ENCODE measurements at places on chromosomes 6 and 20.

GRCh38 chr6:144415835-144416237 lies 130.7 kb downstream of the UTRN start:
- no peak for DNase-seq

- DNase-seq = no peak
These were observed 17.7 kb upstream of the SULF2 start for GRCh38 chr20:47802975-47803374.

DNA sequence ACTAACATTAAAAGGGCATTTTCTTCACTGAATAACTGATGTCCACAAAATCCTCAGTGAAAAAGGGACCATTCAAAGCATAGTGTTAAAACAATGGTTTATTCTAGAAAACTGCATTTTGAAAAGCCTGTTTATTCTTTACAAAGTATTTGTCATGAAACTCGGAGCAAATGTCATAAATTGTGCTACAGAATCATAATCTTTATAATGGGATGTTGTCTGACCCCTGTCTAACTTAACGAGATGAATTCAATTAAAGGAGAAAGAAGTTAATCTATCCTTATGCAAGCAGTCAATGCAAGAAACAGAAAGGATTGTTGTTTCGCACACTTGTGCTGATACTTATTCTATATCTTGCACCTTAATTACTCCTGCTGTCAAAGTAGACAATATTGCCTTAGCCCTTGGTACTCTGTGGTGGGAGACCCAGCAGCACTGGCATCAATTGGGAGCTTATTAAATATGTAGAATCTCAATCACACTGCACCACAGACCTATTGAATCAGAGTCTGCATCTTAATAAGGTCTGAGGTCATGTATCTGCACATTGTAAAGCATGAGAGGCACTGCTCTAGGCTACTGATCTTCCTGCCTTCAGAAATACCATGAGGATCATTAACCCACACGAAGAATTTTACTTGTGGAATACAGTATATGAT lies 708.3 kb downstream of the HDGFL1 start:
- no peak for DNase-seq

GRCh38 chr6:134373282-134373922 lies 55.5 kb upstream of the SGK1 start:
- no peak for DNase-seq

DNA sequence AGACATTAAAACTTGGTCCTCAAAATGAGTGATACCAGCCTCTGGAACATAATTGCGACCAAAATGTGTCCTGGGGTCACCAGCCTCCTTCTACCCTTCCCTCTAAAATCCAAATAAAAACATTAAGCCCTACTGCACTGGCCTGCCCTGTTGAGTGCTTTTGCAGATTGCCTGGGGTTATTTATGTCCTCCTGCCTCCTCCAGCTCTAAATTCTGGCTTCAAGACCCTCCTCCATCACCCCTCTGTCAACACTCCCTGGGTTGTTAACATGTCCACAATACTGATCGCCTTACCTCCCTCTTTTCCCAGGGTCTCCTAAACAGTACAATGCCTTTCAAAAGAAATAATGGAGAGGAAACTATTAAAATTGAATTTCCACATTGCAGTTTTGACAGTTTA lies 327.5 kb downstream of the NRN1 start:
- DNase-seq = no peak

- no peak for DNase-seq
These were observed 45.4 kb downstream of the RARS2 start for GRCh38 chr6:87544474-87544735.

DNA sequence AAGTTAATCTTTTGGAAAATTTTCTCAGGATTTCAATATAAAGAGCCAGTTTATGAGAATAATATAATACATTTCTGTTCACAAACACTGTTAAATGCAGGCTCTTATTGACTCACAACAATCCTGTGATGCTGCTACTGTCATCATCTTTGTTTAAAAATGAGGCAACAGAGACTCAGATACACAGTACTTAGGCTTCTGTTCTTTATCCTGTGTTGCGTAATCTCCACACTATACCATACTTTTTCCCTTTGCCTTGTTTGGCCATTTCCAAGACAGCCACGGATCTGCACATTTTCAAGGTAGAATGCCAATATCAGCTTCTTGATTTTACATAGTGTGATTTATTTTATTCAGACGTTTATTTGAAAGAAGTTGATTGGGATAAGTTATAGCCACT lies 699.0 kb upstream of the CITED2 start:
- no peak for DNase-seq

DNA sequence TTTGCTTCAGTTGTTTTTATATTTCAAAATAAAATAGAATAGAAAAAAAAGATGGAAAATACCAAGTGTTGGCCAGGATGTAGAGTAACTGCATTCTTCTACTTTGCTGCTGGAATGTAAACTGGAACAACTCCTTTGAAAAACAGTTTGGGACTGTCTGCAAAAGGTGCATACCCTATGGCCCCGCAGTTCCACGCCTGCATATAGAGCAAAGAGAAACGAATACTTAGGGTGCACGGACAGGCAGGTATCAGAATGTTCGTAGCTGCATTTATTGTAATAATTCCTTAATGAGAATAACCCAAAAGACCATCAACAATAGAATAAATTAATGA lies 603 bp upstream of the RAB23 start:
- DNase-seq = no peak

DNA sequence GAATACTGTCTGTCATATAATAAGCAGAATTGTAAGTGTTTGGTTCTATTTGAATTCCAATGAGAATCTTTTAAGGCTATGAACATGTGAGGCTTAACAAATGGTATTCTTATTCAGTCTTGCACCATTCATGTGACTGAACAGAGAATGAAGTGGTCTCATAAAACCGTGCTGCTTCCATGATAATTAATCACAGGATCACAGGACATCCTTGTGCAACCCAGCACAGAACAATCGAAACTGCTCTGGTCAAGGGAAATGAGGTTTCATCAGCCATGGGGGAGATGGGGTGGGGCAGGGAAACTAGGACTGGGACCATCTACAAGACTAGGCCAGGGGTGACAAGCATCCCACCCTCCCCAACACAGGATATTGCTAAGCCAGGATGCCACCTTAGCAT lies 6.0 kb downstream of the PPIL6 start:
- DNase-seq = no peak

- DNase-seq = peak; percentile 14
These were observed 1.2 kb downstream of the PAK5 start for GRCh38 chr20:9837634-9838033.

DNA sequence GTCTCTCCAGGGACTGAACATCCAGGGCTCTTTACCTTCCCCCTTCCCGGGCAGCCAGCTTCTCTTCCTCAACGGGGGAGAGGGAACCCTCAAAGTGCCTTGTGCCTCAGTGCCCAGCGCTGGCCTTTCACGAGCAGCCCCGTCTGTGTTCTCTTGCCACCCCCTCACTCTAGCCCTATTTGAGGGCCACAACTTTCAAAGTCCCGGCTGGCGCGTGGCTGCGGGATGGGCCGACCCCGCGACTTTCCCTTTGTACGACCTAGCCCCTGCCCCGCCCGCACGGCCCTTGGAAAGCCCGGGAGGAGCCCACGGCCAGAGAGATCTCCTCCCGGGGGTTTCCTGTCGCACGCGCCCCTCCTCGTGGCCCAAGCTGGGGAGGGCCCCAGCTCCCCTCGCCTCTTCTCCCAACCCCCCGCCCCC lies 559 bp downstream of the SCRT2 start:
- DNase-seq = no peak

- DNase-seq = no peak
These were observed 22.9 kb upstream of the NPBWR2 start for GRCh38 chr20:64130271-64130670.

DNA sequence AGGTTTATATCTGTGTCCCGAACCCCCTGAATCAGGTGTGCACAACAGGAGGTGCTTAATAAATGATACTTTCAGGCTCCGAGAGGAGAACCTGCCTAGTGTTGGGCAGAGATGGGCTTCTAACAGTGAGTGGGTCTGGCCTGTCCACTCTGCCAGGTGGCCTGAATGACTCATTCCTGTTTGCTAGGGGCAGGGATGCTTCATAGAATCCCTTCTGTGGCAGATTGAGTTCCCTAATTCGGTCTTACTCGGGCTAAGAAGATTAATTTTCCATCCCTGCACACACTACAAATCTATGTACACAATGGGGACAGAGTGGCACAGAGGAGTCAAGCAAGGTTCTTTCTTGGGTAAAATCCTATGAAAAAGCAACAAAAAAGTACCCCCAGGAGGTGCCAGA lies 19.8 kb downstream of the SDC4 start:
- DNase-seq = no peak

GRCh38 chr20:62907384-62908317 lies 18.7 kb downstream of the DIDO1 start:
- no peak for DNase-seq

DNA sequence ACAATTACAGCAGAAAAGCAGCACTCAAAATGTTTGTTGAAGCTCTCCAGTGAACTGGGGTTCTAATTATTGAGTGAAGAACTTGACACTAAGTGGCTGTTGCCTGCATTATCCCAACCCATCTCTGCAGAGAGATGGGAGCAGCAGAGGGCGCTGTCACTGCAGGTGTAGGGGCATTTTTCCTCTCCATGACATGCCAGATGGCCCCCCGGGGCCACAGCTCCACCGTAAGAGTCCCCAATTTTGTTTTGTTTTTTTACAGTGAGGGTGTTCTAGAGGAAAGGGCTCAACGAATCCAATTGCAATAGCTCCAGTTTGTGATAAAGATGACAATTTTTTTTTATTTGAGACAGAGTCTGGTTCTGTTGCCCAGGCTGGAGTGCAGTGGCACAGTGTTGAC lies 1.9 kb upstream of the FUCA2 start:
- DNase-seq = peak; percentile 82

- DNase-seq = peak; percentile 23
These were observed 84.0 kb downstream of the FARS2 start for GRCh38 chr6:5345324-5345723.

- DNase-seq = no peak
These were observed 163.0 kb upstream of the KCNG1 start for GRCh38 chr20:51185861-51186260.

DNA sequence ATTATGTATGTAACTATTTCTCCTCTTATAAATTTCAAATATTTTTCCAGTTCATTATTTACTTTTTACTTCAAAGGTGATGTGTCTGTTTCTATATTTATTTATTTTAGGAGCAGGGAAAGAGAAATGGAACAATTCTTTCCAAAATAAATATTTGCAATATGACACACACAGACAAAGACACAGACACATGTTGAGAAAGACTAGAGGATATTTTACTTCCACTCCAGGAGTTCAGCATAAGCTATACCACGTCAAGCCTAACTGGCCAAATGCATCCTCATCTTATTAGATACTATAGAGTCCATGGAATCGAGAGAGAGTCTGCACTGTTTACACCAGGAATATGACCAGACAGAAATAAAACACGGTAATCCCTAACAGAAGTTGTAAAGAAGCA lies 13.3 kb downstream of the RALGAPA2 start:
- no peak for DNase-seq

DNA sequence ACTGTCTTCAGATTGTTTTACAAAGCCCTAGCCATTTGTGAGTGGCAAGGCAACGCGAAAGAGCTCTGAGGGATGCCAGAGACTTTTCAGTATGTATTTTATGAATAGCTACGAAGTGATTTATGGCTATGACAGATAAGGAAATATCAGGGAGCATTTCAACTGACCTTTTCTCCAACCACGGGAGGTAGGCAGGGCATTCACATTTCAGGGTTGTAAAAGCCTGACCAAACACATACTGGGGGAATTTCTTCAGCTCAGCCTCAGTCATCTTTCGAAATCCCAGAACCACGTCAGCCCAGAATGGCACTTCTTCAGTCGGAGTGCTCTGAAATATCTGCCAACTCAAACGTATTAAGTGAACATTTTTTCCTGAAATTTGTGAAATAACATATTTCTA lies 10.8 kb downstream of the DDO start:
- DNase-seq = no peak

DNA sequence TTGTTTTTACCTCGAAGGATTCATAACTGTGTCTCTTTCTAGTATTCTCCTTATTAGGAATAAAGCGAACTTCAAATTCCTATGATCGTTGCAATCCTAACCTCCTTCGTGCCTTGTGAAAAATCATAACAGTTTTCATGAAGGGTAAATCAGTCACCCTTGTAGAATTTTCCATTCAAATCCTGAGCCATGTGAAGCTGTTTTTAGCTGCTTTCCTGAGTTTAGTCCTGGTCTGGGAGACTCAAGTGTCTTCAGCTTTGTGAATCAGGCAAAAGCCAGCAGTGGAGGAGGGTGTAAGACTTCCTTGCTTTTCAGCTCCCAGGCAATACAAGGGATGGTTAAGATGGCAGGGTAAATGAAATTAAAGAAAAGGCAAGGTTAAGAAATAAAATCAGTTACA lies 24.3 kb downstream of the GCNT2 start:
- DNase-seq = no peak

DNA sequence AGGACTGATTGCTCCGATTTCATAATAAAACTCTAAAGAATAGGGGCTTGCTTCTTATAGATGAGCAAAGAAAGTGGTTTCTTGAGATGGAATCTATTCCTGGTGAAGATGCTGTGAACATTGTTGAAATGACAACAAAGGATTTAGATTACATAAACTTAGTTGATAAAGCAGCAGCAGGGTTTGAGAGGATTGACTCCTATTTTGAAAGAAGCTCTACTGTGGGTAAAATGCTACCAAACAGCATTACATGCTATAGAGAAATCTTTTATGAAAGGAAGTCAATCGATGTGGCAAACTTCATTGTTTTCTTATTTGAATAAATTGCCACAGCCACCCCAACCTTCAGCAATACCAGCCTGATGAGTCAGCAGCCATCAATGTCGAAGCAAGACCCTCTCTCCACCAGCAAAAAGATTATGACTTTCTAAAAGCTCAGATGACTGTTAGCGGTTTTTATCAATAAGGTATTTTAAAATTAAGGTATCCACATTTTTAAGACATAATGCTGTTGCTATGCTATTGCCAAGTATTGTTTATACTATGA lies 12.7 kb upstream of the MTRF1L start:
- DNase-seq = no peak

GRCh38 chr6:11232770-11233626 lies 530 bp upstream of the NEDD9 start:
- DNase-seq = peak; percentile 80

DNA sequence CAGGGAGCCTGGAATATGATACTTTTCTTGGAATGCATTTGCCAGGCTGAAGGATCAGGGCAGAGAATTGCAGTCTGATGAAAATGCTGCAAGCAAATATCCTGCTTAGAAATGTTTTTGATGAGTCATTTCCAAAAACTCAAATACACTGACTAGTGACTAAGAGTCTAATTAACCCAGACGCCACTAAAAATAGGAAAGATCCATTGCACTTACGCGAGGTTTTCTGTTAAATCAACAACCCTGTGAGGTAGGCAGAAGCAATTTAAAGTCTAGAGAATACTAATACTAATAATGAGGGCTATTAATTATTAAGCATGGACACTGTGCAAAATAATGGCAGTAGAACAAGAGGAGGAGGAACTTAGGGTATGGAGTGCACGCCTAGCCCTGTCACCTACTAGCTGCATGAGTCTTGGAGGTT lies 130.1 kb upstream of the DOK5 start:
- no peak for DNase-seq
